Endothelial cell of umbilical vein (primary cell): ENCODE measurements at places on chromosomes 5 and 9.
A peak's percentile ranks its signal among the peaks of the same experiment; 100 is the strongest.

DNA sequence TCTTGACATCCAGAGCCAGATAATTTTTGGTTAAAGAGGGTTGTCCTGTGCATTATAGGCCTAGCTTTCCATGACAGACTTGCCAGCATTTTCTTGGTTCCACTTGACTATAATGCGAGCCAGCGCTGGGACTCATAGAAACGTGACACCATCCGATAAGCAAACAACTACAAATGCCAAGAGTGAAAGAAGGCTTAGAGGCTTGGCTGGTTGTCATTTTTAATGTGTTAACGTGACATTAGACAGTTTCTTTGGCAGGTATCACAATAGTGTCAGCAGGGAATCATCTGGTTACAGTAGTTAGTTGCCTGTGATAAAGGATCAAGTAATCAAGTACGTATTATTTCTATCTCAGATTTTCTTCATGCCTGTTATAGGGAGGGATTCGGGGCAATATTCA is 20.0 kb upstream of the LIFR start:
- no peak for DNase-seq

DNA sequence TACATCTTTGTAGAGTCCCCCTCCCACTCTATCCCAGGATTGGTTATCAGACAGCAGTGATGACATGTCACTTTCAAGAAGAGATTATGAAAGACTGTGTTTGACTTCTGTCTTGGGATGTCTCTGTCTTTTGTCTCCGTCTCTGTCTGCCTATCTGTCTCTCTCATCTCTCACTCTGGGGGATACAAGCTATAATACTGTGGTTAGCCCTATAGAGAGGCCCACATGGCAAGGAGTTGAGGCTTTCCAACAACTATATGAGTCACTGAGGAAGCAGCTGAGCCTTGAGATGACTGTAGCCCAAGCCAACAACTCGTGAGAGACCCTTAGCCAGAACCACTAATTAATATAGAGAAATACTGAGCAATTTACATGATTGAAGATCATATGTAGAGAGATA is 284.8 kb downstream of the PDE4D start:
- DNase-seq, result peak; percentile 16

- peak; percentile 78 for DNase-seq
Measured at GRCh38 chr5:98768160-98768959, 5.1 kb upstream of the RGMB start.

DNA sequence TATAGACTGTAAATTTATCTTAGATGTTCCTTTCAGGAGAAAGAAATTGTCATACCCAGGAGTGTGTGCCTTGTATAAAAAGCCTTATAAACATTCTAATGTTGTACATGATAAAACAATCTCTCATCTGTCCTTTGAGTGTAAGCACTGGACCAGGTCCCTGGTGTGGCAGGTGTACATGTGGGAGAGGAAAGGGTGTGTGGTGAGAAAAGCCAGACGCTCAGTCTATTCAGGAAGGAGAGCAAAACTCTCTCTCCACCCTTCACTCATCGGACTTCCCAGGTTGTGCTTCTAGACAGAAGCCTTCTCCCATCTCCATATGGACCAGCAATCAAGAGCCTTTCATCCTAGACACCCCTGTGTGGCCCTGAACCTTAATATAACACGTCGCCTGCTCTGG is 154.2 kb downstream of the ESM1 start:
- no peak for DNase-seq

GRCh38 chr9:121690316-121690715 is 38.9 kb downstream of the DAB2IP start:
- DNase-seq, result no peak

DNA sequence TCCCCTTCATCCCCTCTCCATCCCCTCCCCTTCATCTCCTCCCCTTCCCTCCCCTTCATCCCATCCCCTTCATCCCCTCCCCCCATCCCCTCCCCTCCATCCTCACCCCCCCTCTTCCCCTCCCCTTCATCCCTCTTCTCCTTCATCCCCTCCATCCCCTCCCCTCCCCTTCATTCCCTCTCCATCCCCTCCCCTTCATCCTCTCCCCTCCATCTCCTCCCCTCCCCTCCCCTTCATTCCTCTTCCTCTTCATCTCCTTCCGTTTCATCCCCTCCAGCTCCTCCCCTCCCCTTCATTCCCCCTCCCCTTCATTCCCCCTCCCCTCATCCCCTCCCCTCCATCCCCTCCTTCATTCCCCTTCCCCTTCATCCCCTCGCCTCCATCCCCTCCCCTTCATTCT is 40.1 kb downstream of the TARS1 start:
- no peak for DNase-seq
